ENCODE measurements at places on chromosomes 16 and 17.
A peak's percentile ranks its signal among the peaks of the same experiment; 100 is the strongest.

GRCh38 chr17:16407911-16408588 is 7.3 kb upstream of the TRPV2 start:
- DNase-seq = no peak

DNA sequence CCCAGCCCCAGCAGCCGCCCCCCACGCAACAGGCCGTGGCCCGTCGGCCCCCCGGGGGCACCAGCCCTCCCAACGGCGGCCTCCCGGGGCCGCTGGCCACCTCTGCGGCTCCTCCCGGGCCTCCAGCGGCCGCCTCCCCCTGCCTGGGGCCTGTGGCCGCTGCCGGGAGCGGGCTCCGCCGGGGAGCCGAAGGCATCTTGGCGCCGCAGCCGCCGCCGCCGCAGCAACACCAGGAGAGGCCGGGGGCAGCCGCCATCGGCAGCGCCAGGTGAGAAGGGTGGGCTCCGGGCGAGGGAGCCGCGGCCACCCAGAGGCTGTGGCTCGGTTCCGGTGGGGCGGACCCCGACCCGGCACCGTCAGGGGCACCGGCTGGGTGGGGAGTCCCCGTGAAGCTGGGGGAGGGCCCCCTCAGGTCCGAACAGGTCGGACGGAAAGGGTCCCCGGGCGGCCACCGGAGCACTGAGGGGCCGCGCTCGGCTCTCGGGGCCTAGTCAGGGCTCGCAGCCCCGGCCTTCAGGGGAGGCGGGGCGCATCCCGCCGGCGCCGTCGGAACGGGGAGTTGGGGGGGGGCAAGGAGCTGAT is 583 bp downstream of the ATXN2L start:
- no peak for DNase-seq

GRCh38 chr17:2703606-2704005 is 8.0 kb downstream of the CLUH start:
- DNase-seq = no peak

DNA sequence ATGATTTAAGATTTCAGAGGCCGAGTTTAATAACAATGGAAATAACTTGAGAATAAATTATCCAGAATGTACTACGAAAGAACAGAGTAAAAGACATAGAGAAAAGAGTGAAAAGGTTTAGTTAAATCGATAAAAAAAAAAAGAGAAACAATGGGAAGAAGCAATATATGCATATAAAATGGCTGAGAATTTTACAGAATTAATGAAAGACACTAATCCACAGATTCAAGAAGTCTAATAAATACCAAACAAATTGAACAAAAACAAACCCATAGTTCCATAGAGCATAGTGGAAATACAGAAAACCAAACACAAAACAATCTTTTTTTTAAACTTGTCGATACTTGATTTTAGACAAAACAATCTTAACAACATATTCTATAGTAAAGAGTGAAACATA is 1.7 kb downstream of the PSME3IP1 start:
- DNase-seq = no peak

DNA sequence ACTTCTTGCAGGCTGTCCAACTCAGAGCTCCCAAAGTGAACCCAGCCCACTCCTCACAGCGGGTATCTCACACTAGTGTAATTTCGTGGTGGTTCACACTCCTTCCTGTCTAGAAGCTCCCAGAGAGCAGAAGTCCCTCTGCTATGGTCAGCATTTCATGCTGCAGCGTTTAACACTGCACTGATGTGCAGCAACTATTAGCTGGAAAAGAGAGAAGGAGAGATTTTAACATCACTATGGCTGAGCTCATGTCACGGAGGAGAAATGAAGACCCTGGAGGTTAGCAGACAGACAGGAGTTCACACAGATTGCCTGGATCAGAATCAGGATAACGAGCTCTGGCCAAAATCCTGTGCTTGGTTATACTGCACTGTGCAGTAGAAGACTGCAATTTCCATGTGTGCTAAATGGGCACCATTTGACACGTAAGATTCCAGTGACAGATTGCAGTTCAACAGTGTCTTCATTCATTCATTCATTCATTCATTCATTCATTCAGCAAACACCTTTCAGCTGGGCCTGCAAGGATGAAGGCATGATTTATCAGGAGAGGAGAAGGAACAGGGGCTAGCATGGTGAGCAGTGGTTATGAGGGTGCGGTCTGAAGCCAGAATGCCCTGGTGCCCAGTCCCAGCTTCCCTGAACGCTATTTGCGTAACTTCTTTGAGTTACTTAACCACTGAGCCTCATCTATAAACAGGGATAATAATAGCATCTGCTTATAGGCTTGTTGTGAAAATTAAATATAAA is 5.3 kb upstream of the CCL1 start:
- DNase-seq = no peak

DNA sequence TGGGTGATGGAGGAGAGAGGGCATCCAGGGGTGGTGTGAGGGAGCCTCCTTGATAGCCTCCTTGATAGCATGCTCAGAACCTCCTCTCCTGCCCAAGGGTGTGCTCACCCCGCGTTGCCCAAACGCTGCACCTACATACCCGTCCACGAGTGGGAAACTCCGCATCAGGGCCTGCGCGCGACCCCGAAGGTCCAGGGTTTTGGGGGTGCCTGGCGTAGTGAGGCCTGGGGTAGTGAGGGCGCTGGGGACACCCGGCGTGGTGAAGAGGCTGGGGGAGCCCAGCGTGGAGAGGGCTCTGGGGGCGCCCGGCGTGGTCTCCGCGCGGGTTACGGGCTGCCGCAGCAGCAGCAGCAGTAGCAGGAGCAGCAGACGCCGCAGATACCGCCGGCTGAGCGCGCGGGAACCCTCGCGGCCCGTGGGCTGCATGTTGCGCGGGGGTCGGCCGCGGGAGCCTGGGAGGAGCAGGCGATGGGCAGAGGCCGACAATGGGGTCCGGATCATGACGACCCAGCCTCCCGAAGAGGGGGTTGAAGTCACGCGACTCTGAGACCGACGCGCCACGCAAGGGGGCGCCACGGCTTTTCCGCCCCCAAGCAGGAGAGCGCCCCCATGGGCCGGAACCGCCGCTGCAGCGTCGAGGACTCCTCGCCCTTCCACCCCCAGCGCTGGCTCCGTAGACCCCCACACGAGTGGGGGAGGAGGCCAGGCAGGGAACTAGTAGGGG is at the start of gene DPEP3:
Gene DPEP3, minus strand, starts transcription at position 545 of the 724 bp plus-strand sequence. Its CDS starts 119 bp downstream, at position 426.
- no peak for DNase-seq

GRCh38 chr17:17740615-17741348 is 59.5 kb downstream of the RAI1 start:
- DNase-seq = no peak

GRCh38 chr17:22600644-22601298 is 908.4 kb downstream of the KCNJ18 start:
- no peak for DNase-seq

DNA sequence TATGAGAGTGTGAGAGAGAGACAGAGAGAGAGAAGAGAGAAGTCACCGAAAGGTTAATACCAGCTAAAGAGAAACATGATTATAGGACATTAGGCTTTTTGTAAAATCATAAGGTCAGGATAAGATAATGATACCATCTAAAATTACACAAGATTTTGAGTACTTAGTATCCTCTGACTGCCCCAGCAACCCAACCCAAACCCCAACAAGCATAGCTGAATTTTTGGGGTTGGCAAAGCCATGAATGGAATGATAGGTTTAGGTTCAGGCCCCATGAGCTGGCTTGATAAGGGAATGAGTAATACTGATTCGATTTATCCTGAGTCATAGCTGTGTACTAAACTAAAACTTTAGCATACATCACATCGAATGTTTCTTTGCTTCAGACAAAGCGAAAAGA is 259.5 kb downstream of the IRX3 start:
- no peak for DNase-seq

- DNase-seq = no peak
These were observed 9.1 kb downstream of the SRL start for GRCh38 chr16:4232541-4233386.

DNA sequence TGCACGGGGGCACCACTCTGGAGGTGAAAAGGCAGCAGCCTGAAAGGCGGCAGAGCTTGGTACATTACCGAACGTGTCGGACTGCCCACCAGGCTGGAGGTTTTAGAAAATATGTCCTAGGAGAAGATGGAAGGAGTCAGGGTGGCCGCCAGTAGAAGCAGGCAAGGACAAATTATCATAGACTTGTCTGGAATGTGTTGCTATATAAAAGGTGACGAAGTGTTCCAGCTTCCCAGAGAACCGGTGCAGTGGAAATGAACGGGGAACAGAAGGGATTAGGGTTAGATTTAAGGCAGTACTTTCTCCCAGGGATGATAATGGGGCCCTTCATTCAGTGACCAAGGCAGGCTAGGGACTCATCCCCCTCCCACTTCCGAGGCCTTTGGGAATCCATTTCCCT is 27.4 kb downstream of the PIPOX start:
- DNase-seq = no peak

DNA sequence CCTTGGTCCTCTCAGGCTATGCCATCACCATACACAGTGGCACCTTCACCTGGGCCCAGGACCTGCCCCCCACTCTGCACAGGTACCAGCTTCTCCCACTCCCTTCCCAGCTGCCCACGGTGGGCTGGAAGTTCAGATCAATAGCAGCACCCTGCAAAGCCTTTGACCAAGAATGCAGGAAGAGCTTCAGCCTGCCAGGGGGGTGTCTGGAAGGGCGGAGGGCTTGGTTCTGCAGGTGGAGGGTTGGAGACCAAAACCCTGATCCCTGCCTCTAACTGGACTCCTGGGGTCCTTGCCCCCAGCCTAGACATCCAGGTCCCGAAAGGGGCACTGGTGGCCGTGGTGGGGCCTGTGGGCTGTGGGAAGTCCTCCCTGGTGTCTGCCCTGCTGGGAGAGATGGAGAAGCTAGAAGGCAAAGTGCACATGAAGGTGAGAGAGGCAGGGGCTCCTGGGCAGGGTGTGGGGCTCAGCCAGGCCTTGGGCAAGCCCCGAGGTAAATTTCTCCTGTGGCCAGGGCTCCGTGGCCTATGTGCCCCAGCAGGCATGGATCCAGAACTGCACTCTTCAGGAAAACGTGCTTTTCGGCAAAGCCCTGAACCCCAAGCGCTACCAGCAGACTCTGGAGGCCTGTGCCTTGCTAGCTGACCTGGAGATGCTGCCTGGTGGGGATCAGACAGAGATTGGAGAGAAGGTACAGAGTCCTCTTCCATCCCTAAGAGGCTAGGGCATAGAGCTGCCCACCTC is 34.3 kb downstream of the ABCC3 start:
- DNase-seq = no peak

DNA sequence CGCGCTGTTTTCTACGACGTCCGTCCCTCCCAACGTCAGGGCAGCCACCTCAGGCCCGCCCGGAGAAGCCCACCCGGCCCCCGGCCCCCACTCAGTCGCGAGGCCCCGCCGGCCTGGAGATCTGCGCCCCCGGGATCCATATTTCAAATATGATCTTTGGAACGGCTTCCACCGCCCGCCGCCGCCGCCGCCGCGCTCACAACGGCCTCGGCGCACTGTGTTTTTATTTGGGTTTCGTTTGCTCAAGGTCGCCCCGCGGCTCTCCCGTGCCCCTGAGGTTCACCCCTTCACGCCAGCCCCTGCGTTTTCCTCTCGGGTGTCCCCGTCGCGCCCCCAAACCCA is 4.2 kb upstream of the CBX4 start:
- DNase-seq = no peak

DNA sequence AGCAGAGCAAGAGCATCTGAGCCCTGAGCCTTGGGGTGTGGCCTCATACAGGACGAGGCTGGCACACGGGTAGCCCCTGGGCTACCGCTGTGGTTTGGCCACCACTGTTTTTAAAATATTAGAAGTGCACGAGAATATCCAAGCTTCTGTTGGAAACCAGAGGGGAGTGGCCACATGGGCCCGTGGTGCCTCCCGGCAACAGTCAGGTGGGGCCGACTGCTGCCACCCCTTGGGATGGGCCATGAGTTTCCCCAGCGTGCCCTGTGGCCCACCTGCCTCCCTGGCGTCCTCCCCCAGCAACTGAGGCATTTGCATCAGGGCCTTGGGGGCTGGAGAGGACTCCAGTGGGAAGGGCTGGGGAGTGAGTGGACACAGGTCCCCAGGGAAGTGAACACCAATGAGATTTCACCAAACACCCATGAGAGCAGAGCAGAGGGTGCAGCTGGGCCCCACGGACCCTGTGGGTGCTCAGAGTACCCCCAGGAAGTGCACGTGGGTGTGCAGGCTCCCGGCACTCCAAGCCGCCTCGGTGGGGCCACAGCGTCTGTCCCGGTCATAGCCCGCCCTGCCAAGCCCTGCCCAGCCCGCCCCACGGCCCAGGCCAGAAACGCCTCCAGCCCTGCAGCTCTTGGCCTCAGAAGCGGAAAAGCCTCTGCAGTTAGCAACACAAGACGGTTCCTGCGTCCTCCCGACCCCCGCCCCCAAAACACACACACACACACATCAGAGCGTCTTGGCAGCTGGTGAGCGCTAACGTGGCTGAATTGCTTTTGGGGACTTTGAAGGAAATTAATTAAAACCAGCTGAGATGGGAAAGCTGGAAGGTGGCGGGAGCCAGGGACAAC is 22.7 kb downstream of the ZNF469 start:
- no peak for DNase-seq

GRCh38 chr17:3666516-3666915 is 1.9 kb downstream of the TAX1BP3 start:
- DNase-seq = no peak

GRCh38 chr16:11370084-11370931 is 25.0 kb downstream of the RMI2 start:
- no peak for DNase-seq

DNA sequence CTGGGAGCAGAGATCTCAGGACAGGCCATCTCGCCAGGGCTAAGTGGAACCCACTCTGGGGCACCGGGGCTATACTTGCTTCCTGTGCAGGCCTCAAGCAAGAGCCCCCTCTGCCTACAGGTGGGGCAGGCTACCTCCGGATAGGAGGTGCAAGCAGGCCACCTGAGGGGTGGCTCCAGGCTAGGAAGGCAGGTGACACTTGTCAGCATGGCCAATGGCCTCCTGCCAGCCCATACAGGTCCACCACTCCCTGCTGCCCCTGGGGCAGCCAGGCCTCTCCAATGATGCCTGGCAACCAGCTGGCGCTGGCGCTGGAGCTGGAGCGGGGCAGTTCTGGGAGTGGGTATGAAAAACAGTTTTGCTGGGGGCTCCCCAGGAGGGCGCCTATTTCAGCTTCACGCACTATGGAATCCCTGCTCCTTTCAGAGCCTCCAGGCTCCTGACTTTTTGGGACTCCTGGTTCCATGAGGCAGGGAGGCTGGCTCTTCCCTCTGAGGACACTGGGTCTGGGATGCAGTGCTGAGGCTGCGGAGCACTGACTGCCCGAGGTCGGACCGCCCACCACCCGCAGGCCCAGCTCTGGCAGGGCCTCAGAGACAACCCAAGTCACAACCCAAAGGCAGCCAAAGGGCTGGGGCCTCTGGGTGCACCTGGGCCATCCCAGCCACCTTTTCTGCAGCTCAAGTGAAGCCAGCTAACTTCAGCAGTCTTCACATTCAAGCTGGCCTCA is 8.4 kb upstream of the SREBF1 start:
- no peak for DNase-seq

GRCh38 chr17:6666557-6666956 is 15.0 kb downstream of the C17orf100 start:
- no peak for DNase-seq

DNA sequence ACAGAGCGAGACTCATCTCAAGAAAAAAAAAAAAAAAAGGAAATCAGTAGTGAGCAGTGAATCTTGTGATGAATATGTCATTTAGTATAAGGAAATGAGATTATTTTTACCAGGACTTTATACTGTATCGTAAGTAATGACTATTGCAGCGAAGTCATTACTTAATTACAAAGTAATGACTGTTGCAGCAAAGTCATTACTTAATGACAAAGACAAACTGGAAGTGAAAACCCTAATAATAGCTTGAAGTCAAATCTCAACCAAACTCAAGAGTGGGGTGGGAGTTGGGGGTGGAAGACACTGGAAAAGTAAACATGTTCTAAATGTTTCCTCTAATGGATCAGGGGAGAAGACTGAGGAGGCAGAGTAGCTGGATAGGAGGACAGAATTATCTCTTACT is 76.5 kb downstream of the ARHGAP44 start:
- DNase-seq = no peak

- DNase-seq = peak; percentile 68
These were observed 5.2 kb downstream of the CISD3 start for GRCh38 chr17:38735161-38735997.

All from stimulated activated CD4-positive, alpha-beta T cell treated with anti-CD3 and anti-CD28 coated beads, Interleukin-1b, Interleukin-23, amount 100 ng/mL, for 1 hour (primary cell).